ENCODE measurements at places on chromosomes 12 and 14.
A peak's percentile ranks its signal among the peaks of the same experiment; 100 is the strongest.

DNA sequence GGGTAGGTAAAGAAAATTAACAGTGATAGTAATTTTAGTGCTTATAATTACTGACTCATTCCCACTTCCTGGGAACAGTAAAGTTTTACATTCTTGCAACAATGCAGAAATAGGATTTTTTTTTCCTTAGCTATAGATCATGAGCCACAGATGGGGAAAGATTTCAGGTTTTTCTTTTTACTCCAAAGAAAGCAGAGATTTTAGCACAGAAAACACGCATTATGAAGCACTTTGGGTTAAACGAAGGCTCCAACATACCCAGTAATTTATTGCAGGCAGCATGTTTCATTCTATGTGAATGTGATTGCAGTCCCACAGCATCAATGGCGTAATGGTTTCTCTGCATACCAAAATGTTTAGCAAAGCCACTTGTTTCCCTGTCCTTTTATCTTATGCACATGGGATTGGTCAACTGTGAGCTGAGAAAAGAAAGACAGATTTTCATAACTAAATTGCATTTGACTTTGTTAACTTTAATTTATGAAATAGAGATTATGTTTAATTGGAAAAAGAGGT, 124.6 kb upstream of the E2F7 start:
- DNase-seq, result peak; percentile 95

DNA sequence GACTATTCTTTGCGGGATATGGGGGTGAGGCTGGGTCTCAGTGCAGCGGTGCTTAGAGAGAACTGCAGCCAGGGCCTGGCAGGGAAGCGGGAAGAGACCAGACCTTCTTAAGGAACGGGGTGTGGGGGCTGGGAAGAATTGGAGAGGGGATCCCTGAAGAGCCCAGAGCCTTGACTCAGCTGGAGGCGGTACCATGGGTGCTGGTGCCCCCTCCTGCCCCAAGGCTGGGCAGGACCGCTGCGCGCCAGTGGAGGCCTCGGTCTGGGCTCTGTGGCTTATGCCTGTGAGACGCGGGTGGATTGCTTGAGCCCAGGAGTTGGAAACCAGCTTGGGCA, 1.3 kb upstream of the RNU7-1 start:
- peak; percentile 38 for DNase-seq

DNA sequence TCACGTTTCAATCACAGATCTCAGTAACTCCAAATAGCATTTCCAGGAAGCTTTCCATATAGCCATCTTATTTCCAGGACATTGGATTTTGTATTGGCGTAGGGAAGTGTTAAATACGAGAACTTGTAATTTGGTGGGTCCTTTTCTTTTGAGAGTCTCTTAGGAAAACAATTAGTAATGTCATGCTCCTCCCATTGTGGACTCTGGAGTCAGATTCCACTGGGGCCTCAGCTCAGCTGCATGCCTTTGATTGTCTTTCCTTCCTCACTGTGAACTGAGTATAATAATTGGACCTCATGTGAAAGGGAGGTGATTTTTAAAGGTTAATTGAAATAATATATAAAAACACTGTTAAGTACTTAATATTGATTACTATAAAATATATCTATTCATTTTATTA, 462.6 kb downstream of the NPAS3 start:
- no peak for DNase-seq

GRCh38 chr14:76055330-76055729, 69.8 kb downstream of the IFT43 start:
- DNase-seq, result no peak

GRCh38 chr12:19972325-19973288, 395.7 kb upstream of the PDE3A start:
- DNase-seq, result no peak

- DNase-seq, result no peak
Observed at GRCh38 chr14:43853541-43853940, 653.5 kb downstream of the FSCB start.

GRCh38 chr12:114368685-114369452, 37.1 kb downstream of the TBX5 start:
- DNase-seq, result no peak

Measured in fibroblast of lung (primary cell).